ENCODE measurements at places on chromosomes 2 and 18.

GRCh38 chr2:211259831-211260476 is 703.6 kb downstream of the CPS1 start:
- H3K27ac ChIP-seq, result no peak overlapping the region
- no peaks in the 10 kb centered on the region for H3K4me1 ChIP-seq
- no peaks in the 10 kb centered on the region for H3K36me3 ChIP-seq
- no peaks in the 10 kb centered on the region for H3K27me3 ChIP-seq

GRCh38 chr18:75106746-75107145 is 102.2 kb downstream of the PTGR3 start:
- H3K27me3 ChIP-seq, result no peaks in the 10 kb centered on the region
- H3K4me3 ChIP-seq, result no peak overlapping the region
- H3K36me3 ChIP-seq, result no peaks in the 10 kb centered on the region
- no peaks in the 10 kb centered on the region for H3K4me1 ChIP-seq
- H3K27ac ChIP-seq, result no peak overlapping the region

- peaks cover 20% of the 10 kb centered on the region for H3K4me1 ChIP-seq
- no peaks in the 10 kb centered on the region for H3K36me3 ChIP-seq
- DNase-seq, result no peak
- H3K27me3 ChIP-seq, result peaks cover 37% of the 10 kb centered on the region
These were observed 4.3 kb upstream of the NEUROD1 start for GRCh38 chr2:181684454-181685149.

DNA sequence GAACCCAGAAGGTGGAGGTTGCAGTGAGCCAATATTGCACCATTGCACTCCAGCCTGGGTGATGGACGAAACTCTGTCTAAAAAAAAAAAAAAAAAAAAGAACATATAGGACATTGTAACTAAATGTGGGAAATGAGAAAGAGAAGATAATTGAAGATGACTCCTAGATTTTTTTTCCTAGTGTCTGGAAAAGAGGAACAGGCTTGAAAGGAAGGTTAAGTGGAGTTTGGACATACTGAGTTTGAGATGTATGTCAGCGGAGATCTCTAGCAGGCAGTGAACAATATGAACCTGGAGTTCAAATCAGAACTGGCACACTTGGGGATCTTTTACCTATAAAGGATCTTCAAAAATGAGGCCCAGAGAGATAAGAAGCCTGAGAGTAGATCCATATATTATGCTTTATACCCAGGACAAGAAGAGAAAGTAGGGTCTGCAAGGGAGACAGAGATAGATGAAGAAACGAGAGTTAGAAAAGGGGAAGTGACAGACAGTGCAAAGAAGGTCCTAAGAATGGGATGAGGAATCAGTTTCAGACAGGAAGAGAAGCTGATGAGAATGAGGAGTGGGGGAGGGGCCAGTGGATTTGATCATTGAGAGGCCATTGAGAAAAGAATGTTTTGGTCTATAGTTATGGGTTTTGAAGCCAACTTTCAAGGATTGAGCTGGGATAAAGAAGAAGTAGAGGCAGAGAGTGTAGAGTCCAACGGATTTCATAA is 46.9 kb upstream of the CD28 start:
- H3K27me3 ChIP-seq, result no peaks in the 10 kb centered on the region
- H3K4me1 ChIP-seq, result no peaks in the 10 kb centered on the region
- DNase-seq, result no peak
- no peaks in the 10 kb centered on the region for H3K36me3 ChIP-seq
- no peak overlapping the region for H3K27ac ChIP-seq
- no peak overlapping the region for H3K4me3 ChIP-seq

- H3K36me3 ChIP-seq, result no peaks in the 10 kb centered on the region
- DNase-seq, result no peak
- no peak overlapping the region for H3K4me3 ChIP-seq
These were observed 1605.3 kb upstream of the ACVR2A start for GRCh38 chr2:146239392-146240135.

GRCh38 chr2:238459081-238459629 is 32.4 kb downstream of the ASB1 start:
- H3K36me3 ChIP-seq, result no peaks in the 10 kb centered on the region
- H3K4me3 ChIP-seq, result no peak overlapping the region
- no peaks in the 10 kb centered on the region for H3K27me3 ChIP-seq
- no peaks in the 10 kb centered on the region for H3K4me1 ChIP-seq
- DNase-seq, result no peak

DNA sequence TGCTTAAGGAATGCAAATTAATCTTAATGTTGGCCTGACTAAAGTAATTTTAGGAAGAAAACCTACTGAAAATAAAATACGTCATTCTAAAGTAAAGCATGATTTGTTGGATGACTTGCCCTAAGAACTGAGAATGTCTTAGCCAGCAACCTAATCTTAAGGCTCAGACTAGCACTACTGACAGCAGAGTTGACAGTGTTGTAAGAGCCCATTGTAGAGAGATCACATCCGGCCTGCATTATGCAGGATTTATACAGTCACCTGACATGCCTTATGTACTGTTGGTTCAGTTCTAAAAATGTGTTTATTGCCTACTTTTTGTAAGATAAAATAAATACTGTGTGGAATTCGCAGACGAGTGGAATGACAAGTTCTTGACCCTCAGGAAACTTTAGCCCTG is 82.3 kb downstream of the TMEM185B start:
- no peaks in the 10 kb centered on the region for H3K36me3 ChIP-seq
- no peaks in the 10 kb centered on the region for H3K27me3 ChIP-seq
- DNase-seq, result no peak
- H3K4me1 ChIP-seq, result no peaks in the 10 kb centered on the region

- H3K4me3 ChIP-seq, result no peak overlapping the region
- H3K27ac ChIP-seq, result no peak overlapping the region
- H3K4me1 ChIP-seq, result no peaks in the 10 kb centered on the region
- H3K36me3 ChIP-seq, result no peaks in the 10 kb centered on the region
These were observed 52.3 kb downstream of the TDRD15 start for GRCh38 chr2:21175895-21176646.

- H3K27me3 ChIP-seq, result no peaks in the 10 kb centered on the region
- no peak for DNase-seq
- no peak overlapping the region for H3K4me3 ChIP-seq
- no peaks in the 10 kb centered on the region for H3K4me1 ChIP-seq
These were observed 51.8 kb upstream of the DNAJC10 start for GRCh38 chr2:182664212-182664611.

- DNase-seq, result no peak
- no peak overlapping the region for H3K4me3 ChIP-seq
- no peaks in the 10 kb centered on the region for H3K27me3 ChIP-seq
- no peaks in the 10 kb centered on the region for H3K36me3 ChIP-seq
- H3K4me1 ChIP-seq, result no peaks in the 10 kb centered on the region
- no peak overlapping the region for H3K27ac ChIP-seq
These were observed 438.3 kb upstream of the LRATD1 start for GRCh38 chr2:14194233-14194632.

DNA sequence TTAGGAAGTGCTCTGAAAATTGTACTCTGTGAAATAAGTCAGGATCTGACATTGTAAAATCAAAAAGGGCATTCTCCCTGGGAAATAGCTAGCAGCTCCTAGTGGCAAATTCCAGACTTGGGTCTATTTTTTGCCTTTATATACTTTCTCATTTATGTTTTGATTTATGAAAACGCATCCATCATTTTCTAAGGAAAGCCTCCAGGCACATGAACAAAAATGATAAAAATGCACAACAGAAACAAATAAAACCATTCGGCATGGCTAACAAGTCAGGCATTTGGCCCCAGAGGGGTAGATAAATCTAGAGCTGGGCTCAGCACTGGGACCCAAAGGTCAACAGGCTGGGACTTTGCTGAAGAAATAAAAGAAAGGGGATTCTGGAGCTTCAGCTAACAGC is 167.0 kb downstream of the BCL11A start:
- peak overlapping the region; percentile 19 for H3K27ac ChIP-seq
- peak; percentile 64 for DNase-seq
- H3K4me1 ChIP-seq, result peaks cover 25% of the 10 kb centered on the region

- H3K4me1 ChIP-seq, result peaks cover 4% of the 10 kb centered on the region
- no peak for DNase-seq
- no peaks in the 10 kb centered on the region for H3K36me3 ChIP-seq
- no peaks in the 10 kb centered on the region for H3K27me3 ChIP-seq
- no peak overlapping the region for H3K27ac ChIP-seq
These were observed 150.0 kb downstream of the RNF152 start for GRCh38 chr18:61742565-61743429.

DNA sequence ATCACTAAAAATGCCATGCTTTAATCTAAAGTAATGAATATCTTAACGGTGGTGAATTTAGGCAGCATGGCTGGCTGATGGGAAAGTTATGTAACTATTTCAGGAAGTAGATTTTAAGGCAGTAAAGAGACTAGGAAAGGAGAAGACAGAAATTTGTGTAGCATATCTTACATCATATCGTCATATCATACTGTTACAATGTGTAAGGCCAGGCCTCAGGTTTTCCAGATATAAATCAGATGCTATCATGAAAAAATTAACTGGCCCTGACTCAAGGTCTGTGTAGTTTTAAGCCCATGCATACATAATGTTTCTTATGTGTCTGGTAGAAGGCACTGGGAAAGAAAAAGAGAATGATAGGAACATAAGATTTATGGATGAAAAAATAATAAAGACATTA is 8.9 kb upstream of the FAP start:
- H3K36me3 ChIP-seq, result no peaks in the 10 kb centered on the region
- peak; percentile 87 for DNase-seq
- no peak overlapping the region for H3K4me3 ChIP-seq
- H3K27ac ChIP-seq, result no peak overlapping the region
- no peaks in the 10 kb centered on the region for H3K27me3 ChIP-seq
- H3K4me1 ChIP-seq, result no peaks in the 10 kb centered on the region

DNA sequence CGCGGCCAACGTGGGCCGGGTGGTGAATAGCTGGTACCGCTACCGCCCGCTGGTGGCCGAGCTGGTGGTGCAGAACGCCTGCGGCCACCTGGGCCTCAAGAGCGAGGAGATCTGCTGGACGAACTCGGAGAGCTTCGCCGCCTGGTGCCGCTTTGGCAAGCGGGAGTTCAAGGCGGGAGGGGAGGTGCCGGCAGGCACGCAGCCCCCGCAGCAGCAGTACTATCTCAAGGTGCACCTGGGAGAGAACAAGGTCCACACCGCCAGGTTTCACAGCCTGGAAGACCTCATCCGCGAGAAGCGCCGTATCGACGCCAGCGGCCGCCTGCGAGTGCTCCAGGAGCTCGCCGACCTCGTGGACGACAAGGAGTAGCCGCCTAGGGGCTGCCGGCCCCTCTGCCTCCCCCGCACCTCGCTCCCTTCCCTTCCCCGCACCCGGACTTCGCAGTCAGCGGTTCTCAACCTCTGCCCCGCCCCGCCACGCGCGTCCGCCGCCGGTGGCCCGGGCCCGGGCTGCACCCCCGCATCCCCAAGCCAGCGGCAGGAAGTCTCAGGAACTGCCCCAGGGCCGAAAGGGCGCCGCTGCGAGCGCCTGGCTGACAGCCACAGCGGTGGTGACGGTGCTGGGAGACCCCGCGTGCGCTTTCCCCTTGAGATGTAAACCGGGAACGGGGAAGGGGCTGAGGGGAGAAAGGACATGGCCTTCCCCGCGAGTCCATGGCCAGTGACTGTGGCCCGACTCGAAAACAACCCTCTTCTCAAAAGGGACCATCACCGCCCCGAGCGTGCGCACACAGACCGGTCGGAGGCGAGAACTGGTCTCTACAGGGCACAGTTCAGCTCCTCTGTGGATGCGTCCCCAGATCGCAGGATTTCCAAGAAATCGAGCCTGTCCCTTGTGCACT is 2.2 kb downstream of the LRATD1 start:
- H3K4me1 ChIP-seq, result peaks cover 18% of the 10 kb centered on the region
- peak overlapping the region; percentile 68 for H3K4me3 ChIP-seq
- H3K27ac ChIP-seq, result no peak overlapping the region

- peaks cover 3% of the 10 kb centered on the region for H3K4me1 ChIP-seq
- no peak overlapping the region for H3K27ac ChIP-seq
- H3K4me3 ChIP-seq, result no peak overlapping the region
- H3K27me3 ChIP-seq, result no peaks in the 10 kb centered on the region
These were observed 1.3 kb downstream of the SLC66A3 start for GRCh38 chr2:11156396-11157075.

- H3K4me3 ChIP-seq, result no peak overlapping the region
- H3K4me1 ChIP-seq, result peaks cover 3% of the 10 kb centered on the region
- DNase-seq, result no peak
- H3K27ac ChIP-seq, result no peak overlapping the region
These were observed 105.0 kb upstream of the STK17B start for GRCh38 chr2:196276421-196276820.

GRCh38 chr2:235030936-235031335 is 79.1 kb downstream of the SH3BP4 start:
- H3K4me3 ChIP-seq, result no peak overlapping the region
- peaks cover 15% of the 10 kb centered on the region for H3K4me1 ChIP-seq
- no peak for DNase-seq
- peaks cover 22% of the 10 kb centered on the region for H3K36me3 ChIP-seq
- H3K27me3 ChIP-seq, result no peaks in the 10 kb centered on the region

- no peaks in the 10 kb centered on the region for H3K4me1 ChIP-seq
- DNase-seq, result no peak
- peak overlapping the region; percentile 89 for H3K4me3 ChIP-seq
- H3K36me3 ChIP-seq, result no peaks in the 10 kb centered on the region
These were observed 295 bp upstream of the MTX2 start for GRCh38 chr2:176268976-176269318.

GRCh38 chr2:14297340-14297739 is 335.2 kb upstream of the LRATD1 start:
- no peak overlapping the region for H3K27ac ChIP-seq
- peak; percentile 96 for DNase-seq
- no peak overlapping the region for H3K4me3 ChIP-seq
- peaks cover 5% of the 10 kb centered on the region for H3K4me1 ChIP-seq

GRCh38 chr18:43620936-43621335 is 343.6 kb upstream of the SYT4 start:
- H3K4me3 ChIP-seq, result no peak overlapping the region
- no peaks in the 10 kb centered on the region for H3K4me1 ChIP-seq
- H3K36me3 ChIP-seq, result no peaks in the 10 kb centered on the region

DNA sequence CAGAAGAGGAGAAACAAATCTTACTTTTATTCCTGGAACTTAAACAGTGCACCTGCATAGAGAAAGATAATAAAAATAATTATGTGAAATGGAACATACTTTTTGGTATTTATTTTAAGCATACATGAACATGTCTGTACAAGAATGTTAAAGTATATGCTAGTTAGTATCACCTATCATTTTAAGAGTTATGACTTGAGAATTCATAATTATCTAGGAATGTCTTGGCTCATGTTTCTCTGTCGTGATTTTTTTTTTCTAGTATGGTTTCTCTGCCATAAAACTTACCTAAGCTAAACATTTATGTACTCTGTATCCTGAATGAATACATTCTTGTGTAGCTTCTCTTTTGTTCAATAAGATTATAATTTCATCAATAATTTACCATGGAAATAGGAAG is 4.2 kb downstream of the SERPINB7 start:
- no peak for DNase-seq
- H3K27ac ChIP-seq, result no peak overlapping the region
- no peaks in the 10 kb centered on the region for H3K27me3 ChIP-seq
- H3K4me3 ChIP-seq, result no peak overlapping the region
